Kidney (tissue), 22 donors: ENCODE measurements at places on chromosomes 5 and 9. TPM values are rescaled to one million over a fixed set of nuclear protein-coding genes. Genes with fewer than 3 reads are reported as not detected.

The SPATA31A3 gene
- polyA plus RNA-seq = not detected

The SPATA31E1 gene
- polyA plus RNA-seq = not detected

The PCDHGB6 gene
- polyA plus RNA-seq = 0.22 TPM

DNA sequence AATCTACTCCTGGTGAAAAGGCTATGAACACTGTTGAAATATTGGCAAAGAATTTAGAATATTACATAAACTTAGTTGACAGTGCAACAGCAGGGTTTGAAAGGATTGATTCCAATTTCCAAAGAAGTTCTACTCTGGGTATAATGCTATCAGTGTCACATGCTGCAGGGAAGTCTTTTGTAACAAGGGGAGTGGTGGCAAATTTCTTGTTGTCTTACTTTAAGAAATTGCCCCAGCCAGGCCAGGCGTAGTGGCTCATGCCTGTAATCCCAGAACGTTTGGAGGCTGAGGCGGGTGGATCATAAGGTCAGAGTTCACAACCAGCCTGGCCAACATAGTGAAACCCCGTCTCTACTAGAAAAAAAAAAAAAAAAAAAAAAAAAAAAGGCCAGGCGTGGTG, 86.3 kb upstream of the OTULINL start:
- no peak for DNase-seq

DNA sequence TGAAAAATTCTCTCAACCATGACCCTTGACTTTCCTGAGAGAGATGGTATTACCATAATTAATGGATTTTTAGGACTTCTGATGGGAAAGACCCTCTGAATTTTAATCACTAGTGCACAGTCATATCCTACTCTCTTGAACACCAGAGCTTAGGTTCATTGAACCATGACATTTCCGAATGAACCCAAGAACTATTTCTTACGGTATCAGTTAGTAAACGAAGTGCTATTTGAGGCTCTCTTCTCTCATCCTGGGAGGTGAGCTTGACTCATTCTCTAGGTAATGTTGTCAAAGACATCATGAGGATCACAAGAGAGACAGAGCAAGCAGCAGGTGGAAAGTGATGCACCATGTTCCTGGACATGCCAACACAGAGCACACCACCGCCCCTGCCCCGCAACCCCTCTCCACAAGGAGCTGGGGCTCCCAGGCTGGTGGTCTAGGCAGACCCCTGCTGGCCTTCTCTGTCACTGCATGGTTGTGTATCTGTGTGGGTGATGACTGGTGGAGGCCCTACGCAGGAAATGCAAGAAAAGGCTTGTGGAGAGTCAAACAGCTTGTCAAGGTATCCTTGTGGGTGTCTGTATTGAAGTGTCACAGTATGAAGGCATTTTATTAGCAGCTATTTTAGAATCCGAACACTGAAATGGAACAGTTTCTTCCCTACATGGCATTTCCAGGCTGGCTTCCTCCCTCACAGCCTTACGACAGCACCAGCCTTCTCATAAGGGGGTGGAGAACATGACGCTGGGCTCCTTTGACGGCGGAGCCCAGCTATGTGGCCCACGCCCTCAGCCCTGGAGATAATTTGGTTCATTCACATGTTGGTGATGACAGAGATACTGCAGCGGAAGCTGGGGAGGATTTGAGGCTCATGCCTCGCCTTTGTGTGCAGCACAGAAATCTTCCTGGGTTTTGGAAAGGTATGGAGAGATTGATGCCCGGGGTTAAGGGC, 297.6 kb downstream of the NTRK2 start:
- DNase-seq = no peak

DNA sequence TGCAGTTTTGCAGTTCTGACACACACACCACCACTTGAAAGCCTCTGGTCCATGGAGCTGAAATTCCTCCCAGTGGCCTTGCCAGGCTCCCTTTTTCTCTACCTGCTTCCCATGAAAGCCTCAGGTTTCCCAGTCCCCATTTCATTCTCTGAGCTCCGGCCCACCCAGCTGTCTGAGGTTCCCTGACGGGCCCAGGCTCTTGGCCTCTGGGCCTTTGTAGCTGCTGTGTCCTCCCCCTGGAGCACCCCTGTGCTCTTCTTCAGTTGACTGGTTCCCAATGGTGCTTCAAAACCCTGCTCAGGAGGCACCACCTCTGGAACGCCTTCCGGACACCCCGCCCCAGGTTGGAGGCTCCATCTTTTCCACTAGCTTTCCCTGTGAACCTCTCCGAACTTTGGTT, 155.9 kb upstream of the SHB start:
- no peak for DNase-seq

DNA sequence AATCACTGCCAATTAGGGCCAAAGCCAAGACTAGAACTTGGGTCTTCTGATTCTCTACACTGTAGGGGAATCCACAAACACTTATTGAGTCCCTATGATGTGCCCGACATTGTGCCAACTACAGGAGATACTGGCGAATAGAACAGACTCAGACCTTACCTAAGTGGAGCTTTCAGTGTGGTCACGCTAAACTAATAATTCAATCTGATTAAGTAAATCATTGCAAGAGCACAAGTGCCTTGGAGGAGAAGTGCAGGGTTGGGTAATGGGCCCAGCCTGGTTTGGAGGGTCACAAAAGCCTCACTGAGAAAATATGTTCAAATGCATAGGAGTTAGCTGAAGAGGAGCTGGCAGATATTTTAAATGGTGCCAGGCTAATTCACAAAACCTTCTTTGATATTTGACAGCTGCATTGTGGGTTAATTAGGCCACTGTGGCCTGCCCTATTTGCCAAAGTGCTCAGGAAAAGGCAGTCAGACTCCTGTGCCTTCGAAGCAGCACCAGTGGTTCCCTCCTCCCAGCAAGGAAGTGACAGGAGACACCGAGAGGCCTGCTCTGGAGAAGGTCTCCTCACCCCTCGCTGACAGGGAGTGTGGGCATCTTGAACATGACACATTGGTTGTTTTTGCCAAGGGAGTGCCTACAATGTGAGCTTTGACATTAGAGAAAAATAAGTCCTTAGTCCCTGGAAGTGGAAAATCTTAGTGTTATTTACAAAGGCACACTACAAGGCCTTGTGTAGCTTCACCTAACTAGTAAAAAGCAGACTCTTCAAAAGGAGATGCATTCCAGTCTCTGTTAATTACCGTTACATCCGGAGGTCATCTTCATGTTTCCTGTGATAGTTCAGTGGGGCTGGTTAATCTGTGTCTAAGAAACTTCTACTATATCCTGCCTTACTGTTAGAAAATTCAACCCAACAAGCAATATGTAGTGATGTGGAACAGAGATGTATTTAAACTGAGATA, 24.1 kb upstream of the TRAF1 start:
- no peak for DNase-seq
